ENCODE measurements at places on chromosomes 6 and 20.

GRCh38 chr6:139416146-139416545 is 41.7 kb upstream of the CITED2 start:
- no peak for DNase-seq

GRCh38 chr20:64067005-64067632 is 4.1 kb downstream of the TCEA2 start:
- no peak for DNase-seq

DNA sequence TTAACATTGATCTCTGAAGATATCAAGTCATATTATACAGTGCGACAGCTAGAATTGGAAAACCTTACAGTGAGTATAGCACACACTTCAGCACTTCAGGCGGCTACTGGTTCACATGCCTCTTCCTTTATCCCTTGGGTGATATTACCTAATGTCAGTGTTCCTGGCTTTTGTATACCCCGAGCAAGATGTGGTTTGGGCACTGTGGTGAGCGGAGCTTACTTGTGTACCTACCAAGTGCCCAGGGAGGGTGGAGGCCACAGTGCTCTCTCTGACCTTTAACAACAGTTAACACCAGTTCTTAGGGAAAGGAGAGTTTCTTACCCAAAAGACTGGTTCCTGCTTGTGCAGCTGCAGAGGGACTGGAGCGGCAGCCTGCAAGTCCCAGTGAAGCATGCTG is 64.4 kb downstream of the PTPN1 start:
- no peak for DNase-seq

GRCh38 chr6:54238396-54238795 is 69.8 kb upstream of the TINAG start:
- DNase-seq = no peak

DNA sequence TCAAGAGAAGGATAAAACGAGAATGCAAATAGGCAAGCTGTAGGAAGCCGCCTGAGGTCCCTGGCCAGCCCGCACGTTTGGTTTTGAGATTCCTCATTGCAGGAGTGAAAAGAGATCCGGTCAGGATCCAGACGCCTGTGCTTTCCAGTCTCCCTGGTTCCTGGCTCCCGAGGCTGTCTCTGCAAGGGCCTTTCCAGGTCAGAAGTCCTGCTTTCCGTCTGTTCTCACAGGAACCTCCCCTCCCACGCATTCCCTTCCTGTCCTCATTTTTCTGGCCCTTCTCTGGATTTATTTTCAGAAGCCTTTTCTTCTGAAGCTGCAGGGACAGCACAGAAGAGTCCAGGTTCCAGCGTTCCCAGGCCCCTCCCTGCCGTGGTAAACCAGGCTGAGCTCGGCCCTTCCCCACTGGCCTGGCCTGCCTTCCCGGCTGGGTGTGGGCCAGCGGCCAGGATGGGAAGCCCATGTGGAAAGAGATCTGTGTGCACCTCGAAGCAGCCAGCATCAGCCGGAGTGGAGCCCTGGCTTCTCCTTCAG is 54.0 kb downstream of the TMEM242 start:
- DNase-seq = no peak

GRCh38 chr6:144602523-144603180 is 317.5 kb downstream of the UTRN start:
- DNase-seq = no peak

DNA sequence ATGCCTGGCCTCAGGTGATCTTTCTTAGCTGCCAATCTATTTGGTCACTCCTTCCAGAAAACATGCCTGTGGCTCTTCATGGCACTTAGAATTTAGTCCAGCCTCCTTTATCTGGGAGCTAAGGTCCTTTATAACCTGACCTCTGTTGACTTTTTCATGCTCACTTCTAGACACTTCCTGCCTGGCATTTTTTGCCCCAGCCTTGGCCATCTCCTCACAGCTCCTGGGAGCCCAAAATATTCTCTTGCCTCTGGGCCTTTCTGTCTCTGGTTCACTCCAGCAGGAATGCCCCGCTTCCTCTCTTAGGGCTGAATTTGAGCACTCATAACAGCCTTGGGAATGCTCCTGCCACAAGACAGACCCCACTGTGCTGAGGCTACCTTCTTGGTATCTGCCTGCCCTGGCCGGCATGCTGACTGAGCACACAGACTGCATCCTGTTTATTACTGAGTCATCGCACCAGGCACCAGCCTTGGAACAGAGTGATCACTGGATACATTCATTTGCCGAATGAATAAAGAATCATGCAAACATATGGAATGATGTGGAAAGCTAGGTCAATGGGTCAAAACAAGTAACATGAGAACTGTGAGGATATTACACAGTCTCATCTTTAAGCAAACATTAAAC is 5.8 kb upstream of the EEF1E1 start:
- no peak for DNase-seq

DNA sequence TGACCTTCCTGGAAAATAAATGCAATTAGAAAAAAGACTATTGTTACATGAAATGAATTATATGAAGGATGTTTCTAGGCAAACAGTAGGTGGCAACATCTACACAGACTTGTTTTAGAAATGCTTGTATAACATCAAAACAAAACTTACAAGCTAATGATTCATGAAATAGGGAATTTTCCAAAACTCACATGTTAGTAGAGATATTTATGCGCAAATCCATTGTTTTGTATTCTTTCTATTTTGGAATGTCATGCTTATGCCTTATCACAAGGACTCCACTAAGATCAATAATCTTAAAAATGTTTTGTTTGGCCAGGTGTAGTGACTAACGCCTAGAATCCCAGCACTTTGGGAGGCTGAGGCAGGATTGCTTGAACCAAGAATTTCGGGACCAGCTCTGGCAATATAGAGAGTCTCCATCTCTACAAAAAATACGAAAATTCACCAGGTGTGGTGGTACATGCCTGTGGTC is 32.3 kb upstream of the LGSN start:
- DNase-seq = no peak

- DNase-seq = peak; percentile 14
These were observed 57.2 kb upstream of the ARHGAP18 start for GRCh38 chr6:129766959-129767728.

DNA sequence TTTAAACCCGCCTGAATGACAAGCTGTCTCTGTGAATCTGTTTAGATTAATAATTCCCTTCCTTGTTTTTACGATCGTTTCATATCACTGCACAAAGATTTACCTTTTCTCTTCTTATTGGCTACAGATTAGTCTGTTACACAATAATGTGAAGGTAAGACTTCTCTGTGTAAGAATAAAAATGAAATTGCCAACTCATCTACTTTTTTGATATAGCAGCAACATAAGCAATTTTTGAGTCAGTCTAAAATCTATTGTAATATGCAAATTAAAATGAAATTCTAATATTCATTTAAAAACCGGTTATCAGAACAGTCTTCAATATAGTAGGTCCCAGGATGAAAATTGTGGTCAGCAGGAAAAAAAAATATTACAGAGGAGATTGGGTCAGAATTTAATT is 155.2 kb downstream of the DOK5 start:
- DNase-seq = no peak

Data from Caco-2 (cell line).